RKO (cell line): ENCODE measurements at places on chromosomes 13 and 19.

DNA sequence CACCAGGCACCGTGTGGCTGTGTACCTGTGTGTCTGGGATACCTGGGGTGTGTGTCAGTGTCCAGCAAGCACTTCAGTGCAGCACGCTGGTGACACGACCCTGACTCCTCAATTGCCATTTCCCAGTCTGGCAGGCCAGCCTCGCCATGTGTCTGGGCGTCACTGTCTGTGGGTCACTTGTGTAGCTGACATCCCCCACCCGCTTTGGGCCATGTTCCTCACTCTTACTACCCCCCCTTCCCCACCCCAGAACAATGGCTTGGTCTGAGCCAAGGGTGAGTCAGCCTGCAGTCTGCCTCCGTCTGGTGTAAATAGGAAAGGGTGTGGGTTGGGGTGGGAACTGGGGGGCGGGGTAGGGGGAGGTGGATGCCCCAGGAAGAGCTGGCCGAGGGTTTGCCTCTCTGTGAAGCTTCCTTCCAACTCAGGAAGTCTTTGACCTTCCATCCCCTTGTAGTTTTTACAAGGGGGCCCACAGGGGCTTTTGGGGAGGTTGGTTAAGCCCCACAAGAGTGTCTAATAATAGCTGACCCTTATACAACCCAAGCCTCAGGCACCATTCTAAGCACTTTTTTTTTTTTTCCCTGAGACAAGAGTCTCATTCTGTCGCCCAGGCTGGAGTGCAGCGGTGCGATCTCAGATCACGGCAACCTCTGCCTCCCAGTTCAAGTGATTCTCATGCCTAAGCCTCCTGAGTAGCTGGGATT, 17.6 kb downstream of the NOVA2 start:
- DNase-seq, result no peak

GRCh38 chr19:45800070-45800553, 7.5 kb upstream of the DMWD start:
- peak; percentile 49 for DNase-seq

DNA sequence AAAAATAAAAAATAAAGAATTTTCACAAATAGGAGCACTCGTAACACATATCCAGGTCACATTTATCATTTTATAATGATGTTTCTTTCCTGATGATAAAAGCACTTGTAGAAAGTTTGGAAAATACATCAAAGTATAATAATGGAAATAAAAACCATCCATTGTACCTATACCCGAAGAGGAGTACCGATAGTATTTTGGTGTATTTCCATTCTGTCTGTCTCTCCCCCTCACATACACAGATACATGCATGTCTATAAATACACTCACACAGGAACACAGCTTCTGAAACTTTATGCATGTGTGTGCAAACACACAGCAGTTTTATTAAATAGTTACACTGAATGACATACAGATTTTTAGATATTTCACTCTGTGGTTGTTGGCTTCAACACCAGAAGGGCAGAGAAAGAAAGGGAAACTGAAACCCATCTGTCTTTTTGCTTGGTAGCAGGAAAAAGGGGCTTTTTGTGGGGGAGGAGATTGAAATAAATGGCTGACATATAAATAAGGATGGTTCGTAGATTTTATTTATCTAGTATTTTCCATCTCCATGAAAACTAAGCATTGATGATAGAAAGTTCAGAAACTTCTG, 114.8 kb downstream of the LRCH1 start:
- no peak for DNase-seq

DNA sequence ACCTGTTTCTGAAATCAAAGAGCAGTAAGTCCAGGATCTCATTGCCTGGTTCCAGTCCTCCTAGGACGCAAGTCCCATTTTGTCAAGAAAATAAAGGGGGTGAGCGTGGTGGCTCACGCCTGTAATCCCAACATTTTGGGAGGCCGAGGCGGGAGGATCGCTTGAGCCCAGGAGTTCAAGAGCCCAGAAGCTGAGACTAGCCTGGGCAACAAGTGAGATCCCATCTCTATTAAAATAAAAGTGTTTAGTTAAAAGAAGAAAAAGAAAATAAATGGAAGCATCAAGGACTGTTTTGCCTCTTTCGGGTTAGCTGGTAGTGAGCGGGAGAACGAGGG, 344 bp upstream of the HAUS5 start:
- DNase-seq, result no peak

GRCh38 chr19:14428882-14429416, 4.2 kb upstream of the PKN1 start:
- no peak for DNase-seq

DNA sequence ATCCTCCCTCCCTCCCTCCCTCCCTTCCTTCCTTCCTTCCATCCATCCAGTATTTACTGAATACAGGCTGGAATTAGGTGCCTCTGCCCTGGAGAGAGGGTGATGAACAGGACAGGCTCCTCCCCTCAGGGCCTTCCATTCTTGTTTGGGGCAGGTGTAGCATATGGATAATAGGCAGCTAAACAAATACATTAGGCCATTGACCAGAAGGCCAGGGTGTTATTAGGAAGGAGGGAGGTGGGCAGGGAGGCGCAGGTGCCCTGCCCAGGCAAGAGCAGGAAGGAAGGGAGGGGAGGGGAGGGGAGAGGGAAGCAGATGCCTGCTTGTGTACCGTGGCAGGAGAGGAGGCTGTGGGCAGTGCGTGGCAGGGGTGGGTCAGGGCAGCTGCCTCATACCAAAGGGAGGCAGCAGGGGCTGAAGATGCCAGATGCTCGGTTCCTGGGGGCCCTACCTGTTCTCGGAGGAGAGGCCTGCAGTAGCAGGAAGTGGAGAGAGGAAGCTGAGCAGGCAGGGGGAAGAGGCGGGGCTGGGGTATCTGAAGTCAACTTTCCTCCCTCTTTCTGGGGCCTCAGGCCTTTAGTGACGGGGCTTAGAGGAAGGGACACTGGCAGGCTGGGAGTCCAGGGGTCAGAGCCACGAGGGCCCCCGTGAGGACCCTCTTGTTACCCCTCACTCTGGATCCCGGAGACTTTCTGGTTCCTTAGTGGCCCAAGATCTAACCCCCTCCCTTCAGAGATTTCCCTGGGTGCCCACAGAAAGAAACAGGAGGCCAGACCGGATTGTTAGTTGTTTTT, at the start of gene RINL:
Gene RINL (minus strand): TSS at position 495 of the 794 bp plus-strand sequence. CDS start 1,533 bp downstream, outside the sequence.
- DNase-seq, result no peak

- DNase-seq, result peak; percentile 76
Observed at GRCh38 chr19:46513461-46514236, 18.0 kb upstream of the PNMA8B start.

DNA sequence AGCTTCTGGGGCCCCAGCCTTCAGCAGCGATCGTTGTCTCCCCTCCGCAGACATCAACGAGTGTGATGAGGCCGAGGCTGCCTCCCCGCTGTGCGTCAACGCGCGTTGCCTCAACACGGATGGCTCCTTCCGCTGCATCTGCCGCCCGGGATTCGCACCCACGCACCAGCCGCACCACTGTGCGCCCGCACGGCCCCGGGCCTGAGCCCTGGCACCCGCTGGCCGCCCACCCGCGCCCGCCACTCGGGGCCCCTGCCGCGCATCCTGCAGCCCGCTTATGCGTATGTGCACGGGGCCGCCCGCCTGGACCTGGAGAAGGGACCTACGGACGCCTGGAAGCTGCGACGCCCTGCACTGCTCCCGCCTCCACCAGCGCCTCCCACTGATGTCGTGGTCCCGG, 28.2 kb downstream of the LTBP4 start:
- no peak for DNase-seq

DNA sequence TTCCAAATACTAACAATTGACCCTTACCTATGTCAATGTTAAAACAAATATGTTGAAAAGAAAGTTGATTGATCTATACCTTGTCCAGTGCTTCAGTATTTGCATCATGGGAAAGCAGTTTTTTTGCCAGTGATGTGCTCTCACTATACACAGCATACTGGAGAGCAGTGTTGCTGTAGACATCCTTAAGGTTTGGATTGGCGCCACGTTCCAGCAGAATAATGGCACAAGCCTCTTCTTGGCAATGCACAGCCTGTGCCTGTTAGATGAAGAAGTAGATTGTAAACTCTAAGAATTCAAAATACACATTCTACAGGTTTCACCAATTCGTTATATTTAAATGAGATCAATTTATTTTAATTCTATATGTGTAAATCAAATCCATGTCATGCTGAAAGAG, 43.9 kb upstream of the C1QTNF9B start:
- no peak for DNase-seq

DNA sequence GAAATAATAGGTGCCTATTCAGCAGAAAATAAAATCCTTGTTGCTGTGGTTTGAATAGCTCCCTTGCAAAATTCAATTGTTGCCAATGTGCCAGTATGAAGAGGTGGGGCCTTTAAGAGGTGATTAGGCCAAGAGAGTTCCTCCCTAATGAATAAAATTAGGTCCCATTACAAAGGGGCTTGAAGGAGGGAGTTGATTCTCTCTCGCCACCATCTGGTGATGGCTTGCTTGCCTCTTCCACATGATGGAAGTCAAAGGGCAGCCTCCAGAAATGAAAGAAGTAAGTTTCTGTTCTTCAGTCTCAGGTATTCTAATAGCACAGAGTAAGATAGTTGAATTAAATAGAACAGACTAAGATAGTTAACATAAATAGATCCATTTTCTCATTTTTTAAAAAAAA, 3.0 kb upstream of the EEF1AKMT1 start:
- DNase-seq, result no peak

DNA sequence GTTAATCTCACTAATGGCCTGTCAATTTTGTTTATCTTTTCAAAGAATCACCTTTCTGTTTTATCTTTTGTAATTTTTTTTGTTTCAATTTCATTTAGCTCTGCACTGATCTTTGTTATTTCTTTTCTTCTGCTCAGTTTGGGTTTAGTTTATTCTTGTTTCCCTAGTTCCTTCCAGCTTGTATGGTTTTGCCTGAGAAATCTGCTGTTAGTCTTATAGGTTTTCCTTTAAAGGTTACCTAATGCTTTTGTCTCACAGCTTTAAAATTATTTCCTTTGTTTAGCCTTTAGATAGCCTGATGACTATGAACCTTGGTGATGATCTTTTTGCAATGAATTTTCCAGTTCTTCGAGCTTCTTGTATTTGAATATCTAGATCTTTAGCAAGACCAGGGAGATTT, 1869.8 kb upstream of the PCDH20 start:
- DNase-seq, result no peak

DNA sequence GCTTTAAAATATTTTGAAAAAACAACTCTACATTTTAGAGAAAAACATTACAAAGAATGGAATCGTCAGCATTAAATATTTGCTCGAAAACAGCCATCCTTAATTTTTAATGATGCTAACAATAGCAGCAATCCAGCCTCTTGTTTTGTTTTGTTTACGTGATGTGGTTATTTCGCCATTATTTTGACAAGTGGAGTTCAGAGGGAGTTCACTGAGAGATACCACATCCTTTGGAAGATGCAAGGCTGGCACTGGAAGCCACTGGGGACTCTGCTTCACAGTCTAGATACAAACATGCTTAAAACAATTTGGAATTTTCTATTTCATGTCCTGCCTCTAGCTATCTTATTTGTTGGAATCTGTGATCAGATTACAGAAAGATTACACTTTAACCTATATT, 556.3 kb downstream of the PCDH17 start:
- no peak for DNase-seq

- no peak for DNase-seq
Observed at GRCh38 chr19:38073841-38074685, 150.0 kb downstream of the DPF1 start.

- DNase-seq, result no peak
Observed at GRCh38 chr13:44887515-44887914, 101.8 kb downstream of the NUFIP1 start.

DNA sequence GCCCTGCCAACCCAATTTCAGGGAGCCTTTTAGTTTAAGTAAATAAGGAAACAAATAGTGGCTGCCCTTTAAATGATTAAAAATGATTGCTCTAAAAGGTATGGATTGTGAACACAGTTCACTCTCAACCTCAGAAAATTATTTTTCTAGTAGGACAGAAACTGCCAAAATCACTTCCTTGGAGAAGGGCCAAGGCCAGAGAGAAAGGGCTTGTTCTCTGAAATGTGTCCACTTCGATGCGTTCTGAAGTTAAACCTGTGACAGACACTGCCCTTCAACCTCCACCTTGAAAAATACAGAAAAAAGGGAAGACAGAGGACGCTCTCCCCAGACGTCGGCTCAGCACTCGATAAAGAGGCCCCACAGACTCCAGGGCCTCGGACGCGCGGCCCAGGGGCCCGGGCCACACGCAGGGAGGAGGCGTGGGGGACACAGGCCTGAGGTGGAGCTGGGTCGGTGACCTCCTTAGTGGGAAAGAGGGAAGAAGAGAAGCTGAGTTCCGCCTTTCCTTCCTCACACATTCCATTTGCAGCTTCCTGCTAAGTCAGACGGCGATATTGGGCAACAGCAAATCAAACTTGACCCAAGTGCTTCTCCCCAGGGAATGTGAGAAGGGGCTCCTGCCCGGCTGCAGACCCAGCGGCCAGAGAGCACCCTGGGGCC, 63.6 kb downstream of the RASA3 start:
- DNase-seq, result no peak

GRCh38 chr19:44163789-44164188, 1.1 kb upstream of the ZNF226 start:
- no peak for DNase-seq

- DNase-seq, result no peak
Observed at GRCh38 chr13:33103457-33103856, 87.2 kb downstream of the KL start.

DNA sequence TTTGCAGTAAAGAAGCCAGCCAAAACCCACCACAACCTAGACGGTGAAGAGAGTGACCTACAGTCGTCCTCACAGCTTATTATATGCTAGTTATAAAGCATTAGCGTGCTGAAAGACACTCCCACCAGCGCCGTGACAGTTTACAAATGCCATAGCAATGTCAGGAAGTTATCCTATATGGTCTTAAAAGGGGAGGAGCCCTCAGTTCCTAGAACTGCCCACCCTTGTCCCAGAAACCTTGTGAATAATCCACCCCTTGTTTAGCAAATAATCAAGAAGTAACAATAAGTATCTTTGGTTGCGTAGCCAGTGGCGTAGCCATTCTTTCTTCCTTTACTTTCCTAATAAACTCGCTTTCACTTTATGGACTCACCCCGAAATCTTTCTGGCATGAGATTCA, 227.9 kb upstream of the ARGLU1 start:
- DNase-seq, result no peak

DNA sequence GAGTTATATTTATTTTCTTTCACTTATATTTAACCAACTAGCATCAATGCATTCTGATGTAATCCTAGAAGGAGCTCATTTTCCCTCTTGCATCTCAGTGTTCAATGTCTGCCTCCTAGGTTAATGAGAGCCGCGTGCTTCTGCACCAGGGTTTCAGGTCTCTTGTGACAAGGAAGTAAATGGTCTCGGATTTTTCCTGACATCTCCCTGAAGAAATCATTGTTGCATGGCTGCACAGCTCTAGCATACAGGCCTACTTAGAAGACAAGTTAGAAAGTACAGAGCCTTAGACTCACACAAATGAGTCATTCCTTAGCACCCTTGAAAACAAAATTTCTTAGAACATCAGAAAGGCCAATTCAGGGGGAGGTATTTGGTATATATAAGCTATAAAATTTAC, 57.2 kb upstream of the KLF12 start:
- DNase-seq, result no peak

DNA sequence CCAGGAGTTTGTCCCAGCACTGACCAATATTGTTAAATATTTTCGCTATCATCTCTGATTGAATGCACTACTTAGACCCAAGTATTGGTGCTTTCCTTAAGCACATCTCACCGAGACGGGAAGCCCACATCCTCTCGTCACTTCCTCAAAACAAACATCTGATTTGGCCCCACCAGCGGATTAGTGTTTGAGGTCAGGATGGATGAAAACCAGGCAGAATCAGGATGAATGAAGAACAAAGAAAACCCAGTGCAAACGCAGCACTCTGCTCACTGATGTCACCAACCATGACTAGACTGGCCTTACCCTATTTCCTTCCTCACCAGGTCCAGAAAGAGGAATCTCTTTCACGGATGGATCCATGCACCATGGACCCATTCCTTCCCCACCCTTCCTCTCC, 6.0 kb downstream of the PLAUR start:
- no peak for DNase-seq

GRCh38 chr13:28729541-28729940, 10.8 kb upstream of the SLC46A3 start:
- no peak for DNase-seq
